ENCODE measurements at places on chromosomes 3 and 15.

DNA sequence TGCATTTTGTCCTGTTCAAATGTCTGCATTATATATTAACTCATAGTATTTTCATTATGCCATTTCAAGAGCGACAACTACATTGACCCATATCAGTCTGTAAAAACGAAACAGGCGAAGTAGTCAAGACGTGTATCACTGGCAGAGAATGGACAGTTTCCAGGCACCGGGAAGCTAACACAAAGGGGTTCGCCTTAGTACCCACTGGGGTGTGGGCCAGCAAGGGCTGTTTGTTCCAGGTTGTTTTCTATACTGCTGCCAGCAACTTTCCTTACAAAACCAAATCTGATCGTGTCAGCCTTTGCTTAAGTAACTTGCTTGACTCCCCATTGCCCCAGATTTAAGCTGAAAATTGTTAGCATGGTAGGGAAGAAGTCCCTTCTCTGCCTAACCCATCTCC is 87.1 kb downstream of the CGNL1 start:
- H3K27me3 ChIP-seq, result no peaks in the 10 kb centered on the region
- peaks cover 5% of the 10 kb centered on the region for H3K36me3 ChIP-seq
- H3K4me1 ChIP-seq, result no peaks in the 10 kb centered on the region
- DNase-seq, result no peak

GRCh38 chr3:16103472-16103871 is 71.0 kb upstream of the GALNT15 start:
- no peaks in the 10 kb centered on the region for H3K36me3 ChIP-seq
- H3K27me3 ChIP-seq, result peaks cover 6% of the 10 kb centered on the region
- no peak for DNase-seq
- H3K4me1 ChIP-seq, result no peaks in the 10 kb centered on the region
- no peak overlapping the region for H3K4me3 ChIP-seq
- H3K27ac ChIP-seq, result no peak overlapping the region

DNA sequence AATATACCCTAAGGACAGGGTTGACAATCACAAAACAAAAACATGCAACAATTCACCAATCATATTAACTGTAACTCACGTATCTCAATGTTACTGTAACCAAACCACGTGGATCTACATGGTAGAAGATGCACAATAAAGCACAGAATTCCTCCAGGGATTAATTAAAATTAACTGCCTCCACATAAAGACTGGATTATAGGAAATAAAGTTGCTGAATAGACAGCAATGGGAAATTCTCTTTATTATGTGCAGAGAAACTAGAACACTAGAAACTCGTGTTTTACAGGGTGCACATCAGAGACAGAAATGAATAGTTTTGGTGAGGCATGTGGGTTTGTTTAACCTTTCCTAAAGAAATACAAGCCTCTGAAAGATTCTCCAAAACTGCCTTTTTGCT is 696.3 kb downstream of the EPHA3 start:
- peaks cover 41% of the 10 kb centered on the region for H3K4me1 ChIP-seq
- no peak overlapping the region for H3K4me3 ChIP-seq
- peaks cover 8% of the 10 kb centered on the region for H3K36me3 ChIP-seq
- no peak for DNase-seq
- no peaks in the 10 kb centered on the region for H3K27me3 ChIP-seq

DNA sequence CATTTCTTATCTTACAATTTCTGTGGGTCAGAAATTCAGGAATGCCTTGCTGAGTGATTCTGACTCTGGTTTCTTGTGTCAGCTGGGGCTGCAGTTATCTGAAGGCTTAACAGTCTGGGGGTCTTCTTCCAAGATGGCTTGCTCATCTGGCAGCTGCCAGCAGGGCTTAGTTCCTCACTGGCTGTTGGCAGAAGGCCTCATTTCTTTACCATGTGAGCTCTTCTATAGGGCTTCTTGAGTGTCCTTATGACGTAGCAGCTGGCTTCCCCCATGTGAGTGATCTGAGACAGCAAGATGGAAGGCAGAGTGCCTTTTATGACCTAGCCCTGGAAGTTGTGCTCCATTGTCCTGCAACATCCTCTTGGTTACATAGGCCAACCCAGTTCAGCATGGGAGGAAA is 82.0 kb upstream of the PDZRN3 start:
- peaks cover 33% of the 10 kb centered on the region for H3K4me1 ChIP-seq
- no peak for DNase-seq
- peak overlapping the region; percentile 46 for H3K27ac ChIP-seq
- peaks cover 5% of the 10 kb centered on the region for H3K27me3 ChIP-seq
- H3K36me3 ChIP-seq, result no peaks in the 10 kb centered on the region

- DNase-seq, result no peak
- H3K27ac ChIP-seq, result no peak overlapping the region
- peaks cover 2% of the 10 kb centered on the region for H3K27me3 ChIP-seq
- H3K4me1 ChIP-seq, result peaks cover 52% of the 10 kb centered on the region
- peaks cover 72% of the 10 kb centered on the region for H3K36me3 ChIP-seq
Observed at GRCh38 chr3:73399666-73400253, 225.0 kb downstream of the PDZRN3 start.

DNA sequence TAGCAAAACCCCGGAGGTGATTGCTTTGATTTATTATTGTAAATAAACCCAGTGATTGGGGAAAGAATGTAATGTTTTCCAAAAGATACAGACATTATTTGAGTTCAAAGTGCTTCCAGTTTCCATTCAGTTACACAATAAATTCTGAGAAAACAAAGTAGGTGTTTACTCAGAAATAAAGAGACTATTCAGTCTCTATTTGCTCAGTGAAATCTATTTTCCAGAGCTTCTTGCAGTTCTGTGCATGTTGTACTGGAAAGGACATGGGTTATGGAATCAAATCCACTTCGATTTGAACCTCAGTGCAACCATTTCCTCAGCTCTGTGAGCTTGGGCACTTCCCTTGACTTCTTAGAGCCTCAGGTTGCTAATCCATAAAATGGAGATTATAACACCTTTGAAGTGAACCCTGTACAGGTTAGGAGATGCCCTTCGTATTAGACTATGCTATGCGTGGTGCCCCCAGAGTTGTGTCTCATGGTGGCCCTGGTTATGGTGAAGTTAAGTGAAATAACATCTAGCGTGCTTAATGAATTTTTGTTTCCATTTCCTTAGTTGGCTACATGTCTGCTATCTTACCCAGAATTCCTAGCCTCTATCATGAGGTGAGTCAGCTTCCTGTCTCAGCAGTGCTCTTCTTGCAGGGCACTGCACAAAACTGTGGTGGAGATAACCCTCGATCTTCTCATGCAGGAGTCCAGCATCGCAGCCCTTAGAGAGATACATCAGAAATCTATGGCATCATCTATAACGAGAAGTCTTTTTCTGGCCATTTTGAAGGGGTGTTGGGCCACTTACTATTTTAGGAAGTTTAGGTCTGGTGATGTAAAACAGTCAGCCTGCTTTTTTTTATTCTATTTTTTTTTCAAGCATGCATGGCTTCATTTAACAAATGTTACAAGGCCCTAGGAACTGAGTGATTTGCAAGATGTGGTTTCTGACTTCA is 97.7 kb downstream of the RPL39L start:
- peak overlapping the region; percentile 1 for H3K27ac ChIP-seq
- no peak for DNase-seq
- H3K27me3 ChIP-seq, result no peaks in the 10 kb centered on the region
- no peak overlapping the region for H3K4me3 ChIP-seq
- H3K36me3 ChIP-seq, result peaks cover 87% of the 10 kb centered on the region

All from nephron progenitor cell (in vitro differentiated cells).